ENCODE measurements at places on chromosomes 7 and 10.

- no peak for DNase-seq
Observed at GRCh38 chr10:121497513-121498470, 100.5 kb downstream of the FGFR2 start.

- no peak for DNase-seq
Observed at GRCh38 chr10:23918090-23918723, 290.7 kb upstream of the KIAA1217 start.

DNA sequence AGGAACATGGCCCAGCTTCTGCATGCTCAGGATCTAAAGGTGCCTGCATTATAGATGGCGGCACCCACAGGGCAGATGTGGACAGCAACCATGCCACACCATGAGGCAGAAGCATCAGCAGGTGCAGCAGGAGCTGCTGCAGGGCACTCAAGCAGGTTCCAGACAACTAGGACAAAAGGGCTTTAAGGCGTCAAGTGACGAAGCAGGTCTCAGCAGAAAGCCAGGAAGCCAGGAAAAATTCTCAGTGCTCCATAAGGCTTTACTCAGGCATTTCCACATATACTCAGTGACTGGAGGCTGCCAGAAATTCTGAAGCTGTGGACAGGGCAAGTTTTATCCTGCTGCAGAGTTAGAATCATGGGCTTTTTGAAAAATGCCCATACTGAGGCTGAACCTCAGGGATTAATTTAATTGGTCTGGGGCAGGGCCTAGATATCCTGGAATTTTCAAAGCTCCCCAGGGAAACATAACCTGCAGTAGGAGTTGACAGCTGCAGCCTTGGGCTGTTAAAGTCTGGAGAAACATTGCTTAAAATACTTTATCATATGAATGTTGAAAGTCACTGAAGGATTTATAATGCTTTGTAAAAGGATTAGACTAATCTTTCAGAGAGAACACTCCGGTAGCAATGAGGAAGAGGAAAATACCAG, 68.1 kb upstream of the RNF148 start:
- no peak for DNase-seq

GRCh38 chr10:69800109-69800508, 1.6 kb upstream of the COL13A1 start:
- DNase-seq: no peak

DNA sequence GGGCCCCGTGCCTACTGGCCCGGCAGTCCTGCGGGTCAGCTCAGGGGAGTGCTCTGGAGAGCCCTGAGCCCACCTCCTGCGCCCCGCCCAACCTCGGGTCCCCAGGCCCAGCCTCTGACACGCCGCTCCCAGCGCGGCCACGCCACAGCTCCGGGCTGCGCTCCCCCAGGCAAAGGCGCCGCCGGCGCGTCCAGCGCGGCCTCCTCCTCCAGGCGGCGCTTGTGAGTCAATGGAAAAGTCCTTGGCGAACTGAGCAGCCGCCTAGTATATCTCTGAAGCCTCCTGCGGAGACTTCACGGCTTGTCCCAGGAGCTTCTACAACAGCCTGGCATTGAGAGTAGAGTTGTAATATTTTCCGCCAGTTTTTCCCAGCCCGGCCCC, 29.5 kb upstream of the BMS1 start:
- DNase-seq: peak; percentile 68

GRCh38 chr10:103651783-103652476, 158.4 kb downstream of the NEURL1 start:
- DNase-seq: no peak

DNA sequence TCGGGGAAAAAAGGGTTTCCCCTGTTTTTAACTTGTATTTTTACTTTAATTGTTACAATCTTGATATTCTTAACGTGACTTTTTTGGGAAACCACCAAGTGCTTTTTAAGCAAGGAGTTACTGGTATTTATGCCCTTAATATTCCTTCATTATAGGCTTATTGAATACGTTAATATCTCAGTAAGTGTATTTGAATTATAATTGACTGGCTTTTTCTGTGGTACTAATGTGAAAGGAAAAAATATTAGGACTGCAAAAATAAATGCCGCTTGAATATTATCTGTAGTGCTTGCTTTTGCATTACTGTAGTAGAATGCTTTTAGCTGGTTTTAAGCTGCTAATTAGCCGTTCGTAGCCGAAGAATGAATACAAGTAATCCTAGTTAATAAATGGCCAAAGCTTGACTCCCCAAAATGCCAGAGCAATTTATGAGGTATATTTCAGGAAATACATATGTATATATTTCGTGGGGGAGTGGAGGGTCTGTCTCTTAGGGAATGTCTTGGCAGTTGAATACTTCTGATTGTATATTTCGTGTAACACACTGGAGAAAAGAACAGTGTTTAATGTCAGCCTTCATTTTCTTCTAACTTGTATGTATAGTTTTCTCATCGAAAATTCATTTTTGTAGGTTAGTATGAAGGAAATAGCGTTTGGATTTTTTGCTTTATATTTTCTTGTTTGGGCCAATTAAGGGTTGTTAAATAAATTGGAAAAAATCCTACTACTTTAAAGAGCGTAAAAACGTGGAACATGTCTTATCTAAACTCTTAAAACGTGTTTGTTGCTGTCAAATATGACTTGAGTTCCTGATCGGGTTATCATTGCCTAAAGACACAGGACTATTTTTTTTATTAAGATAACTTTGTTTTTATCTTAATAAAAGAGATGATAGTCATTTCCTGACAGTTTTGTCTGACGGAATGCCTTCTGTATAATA, 1.5 kb downstream of the PDCD4 start:
- DNase-seq: no peak

DNA sequence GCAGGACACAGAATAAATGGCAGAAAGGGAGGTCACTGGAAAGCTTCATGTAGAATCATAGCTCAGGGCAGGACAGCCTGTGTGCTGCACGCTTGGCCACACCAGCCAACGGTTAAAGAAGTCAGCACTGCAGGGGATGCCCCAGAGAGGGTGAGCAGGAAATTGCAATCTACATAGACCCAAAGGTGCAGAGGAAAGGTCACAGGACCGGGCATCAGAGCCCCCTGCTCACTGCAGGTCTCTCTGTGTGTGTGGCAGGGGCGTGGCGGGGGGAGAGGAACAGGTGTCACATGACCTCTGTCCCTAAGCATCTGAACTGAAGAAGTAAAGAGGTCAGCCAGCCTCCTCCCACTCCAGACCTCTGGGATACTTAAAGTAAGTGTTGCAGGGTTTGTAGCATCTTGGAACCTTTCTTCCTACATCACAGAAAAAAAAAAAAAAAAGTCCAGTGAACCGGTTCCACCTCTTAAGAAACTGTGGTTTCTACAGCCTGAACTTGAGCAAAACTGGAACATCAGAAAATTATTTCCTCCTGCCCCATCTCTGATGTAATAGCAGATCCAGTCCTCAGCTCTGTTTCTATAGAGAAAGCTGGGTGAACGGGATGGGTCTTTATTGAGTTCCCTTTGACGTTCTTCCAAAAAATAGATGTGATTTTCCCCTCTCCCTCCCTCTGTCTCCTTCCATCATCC, 64.3 kb downstream of the RGS10 start:
- DNase-seq: no peak

DNA sequence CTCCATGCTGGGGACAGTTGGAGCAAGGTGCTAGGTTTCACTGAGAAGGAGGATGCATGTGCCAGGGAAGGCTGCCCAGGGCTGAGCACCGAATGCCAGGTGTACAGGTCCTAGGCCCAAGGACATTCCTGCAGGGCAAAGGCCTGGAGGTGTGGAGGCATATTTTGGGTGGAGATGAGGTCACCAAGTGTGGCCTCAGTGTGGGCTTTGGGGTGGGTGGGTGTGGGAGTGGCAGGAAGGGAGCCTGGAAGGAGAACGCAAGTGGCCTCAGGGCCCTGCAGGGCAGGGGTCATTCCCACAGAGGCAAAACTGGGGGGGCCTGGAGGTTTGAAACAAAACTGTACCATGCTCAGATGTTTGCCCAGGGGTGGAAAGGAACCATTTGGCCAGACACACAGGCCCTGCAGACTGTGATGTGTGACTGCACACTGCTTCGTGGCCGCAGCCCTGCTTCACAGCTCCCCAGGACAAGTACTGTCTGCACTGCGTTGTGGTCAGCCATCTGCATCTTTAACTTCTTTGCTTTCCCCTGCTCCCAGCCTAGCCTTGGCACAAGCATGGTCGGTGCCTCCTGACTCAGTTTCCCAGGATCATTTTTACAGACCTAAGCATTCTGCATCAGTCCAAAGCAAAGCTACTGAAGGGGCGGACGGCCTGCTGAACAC, 5.1 kb downstream of the PLPP4 start:
- no peak for DNase-seq

DNA sequence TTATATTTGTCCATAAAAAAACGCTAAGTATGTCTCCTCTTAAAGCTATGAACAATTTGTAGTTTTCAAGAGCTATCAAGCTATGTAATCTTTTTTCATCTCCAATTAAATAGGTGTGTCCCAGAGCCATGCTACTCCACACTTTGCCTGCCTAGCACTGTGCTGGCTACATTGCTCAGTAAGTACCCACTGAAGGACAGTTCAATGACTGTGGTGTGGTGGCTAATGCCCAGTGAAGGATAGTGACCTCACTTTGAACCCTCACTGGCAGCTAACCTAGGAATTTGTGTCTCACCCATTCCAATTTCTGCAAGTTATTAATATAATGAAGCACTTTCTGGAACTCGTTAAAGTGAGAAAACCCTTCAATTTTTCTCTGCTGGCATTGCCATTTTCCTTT, 14.4 kb upstream of the TRUB1 start:
- DNase-seq: no peak

DNA sequence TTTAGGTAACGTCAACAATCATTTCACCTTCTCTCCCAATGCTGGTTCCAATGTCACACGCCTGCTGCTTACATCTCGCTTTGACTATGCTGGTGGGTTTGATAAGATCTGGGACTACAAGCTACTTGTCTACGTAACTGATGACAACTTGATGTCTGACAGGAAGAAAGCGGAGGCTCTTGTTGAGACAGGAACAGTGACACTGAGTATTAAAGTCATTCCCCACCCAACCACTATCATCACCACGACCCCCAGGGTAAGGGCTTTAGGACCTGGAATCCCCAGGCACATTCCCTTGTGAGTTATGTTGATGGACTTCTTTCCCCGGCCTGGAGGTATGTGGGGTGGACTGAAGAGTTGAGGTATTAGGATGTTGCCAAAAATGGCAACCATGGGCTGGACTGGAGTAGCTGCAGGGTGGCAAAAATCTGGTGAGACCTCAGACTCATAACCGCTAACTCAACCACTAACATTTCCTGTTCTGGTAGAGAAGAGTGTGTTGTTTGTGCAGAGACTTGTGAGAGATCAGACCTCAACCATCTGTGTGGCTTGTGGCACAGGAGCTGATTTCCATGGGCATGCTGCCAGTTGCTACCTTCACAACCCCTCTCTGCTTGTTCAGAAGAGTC, 59.2 kb downstream of the CDHR3 start:
- DNase-seq: peak; percentile 77

- DNase-seq: no peak
Observed at GRCh38 chr7:75977743-75978142, 16.7 kb downstream of the TMEM120A start.

- no peak for DNase-seq
Observed at GRCh38 chr7:83270407-83270806, 107.7 kb upstream of the PCLO start.

- no peak for DNase-seq
Observed at GRCh38 chr10:95281206-95281605, 9.6 kb downstream of the PDLIM1 start.

- no peak for DNase-seq
Observed at GRCh38 chr10:58241346-58241745, 26.3 kb downstream of the IPMK start.

GRCh38 chr7:150420987-150421674, 29.3 kb upstream of the GIMAP8 start:
- DNase-seq: peak; percentile 86

DNA sequence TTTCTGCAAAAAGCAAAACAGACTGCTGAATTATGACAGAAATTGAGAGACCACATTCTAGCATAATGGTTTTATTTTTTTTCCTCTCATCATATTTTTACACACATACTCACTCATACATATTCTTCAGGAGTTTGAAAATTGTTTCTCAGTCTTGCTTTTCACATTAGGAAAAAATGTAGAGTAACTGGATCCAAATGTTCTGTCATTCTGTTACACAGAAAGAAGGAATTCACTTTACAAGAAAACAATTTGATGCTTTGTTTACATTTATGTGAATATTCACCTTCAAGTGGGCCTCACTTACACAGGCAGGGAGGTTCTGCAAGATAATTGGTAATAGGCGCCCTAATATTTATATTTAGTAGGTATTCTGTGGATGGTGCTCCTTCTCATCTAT, 82.0 kb downstream of the ARL4A start:
- no peak for DNase-seq

- no peak for DNase-seq
Observed at GRCh38 chr7:102872460-102872859, 40.3 kb upstream of the LRRC17 start.

DNA sequence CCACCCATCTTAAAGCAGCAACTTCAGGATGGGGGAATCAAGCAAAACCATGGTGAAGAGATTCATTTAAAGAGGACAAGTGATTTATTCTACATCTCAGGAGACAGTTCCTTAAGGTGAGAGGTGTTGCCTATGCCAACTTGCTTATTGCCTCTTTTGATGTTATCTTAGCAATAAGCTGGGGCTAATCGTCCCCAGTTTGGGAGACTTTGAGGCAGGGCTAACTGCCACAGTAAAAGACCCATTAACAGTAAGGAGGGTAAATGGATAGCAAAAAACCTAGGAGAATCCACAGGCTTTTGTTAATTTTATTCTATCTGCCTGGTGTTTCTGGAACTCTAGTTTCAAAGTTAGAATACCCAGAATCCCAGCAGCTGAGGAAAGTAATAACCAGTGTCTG, 22.1 kb upstream of the HERPUD2 start:
- no peak for DNase-seq

DNA sequence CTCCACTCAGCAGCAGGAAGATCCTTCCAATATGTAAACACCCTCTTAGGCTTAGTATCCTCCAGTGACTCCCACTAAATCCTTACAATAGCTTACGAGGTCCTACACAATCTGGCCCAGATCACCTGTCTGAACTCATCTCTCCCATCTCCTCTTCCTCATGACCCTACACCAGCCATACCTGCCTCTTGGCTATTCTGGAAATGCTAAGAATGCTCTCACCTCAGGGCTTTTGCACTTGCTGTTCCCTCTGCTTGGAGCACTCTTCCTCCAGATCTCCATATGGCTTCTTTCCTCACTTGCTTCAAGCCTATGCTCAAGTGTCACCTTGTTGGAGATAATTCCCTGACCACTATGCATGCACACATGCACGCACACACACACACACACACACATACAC, 50.8 kb upstream of the FRMD4A start:
- no peak for DNase-seq

GRCh38 chr10:58700591-58700990, 187.9 kb downstream of the BICC1 start:
- no peak for DNase-seq

GRCh38 chr7:28136885-28137284, 43.7 kb downstream of the JAZF1 start:
- DNase-seq: no peak

GRCh38 chr7:78770422-78771410, 682.8 kb downstream of the MAGI2 start:
- DNase-seq: no peak

GRCh38 chr10:70135046-70135445, 2.4 kb upstream of the AIFM2 start:
- no peak for DNase-seq

- no peak for DNase-seq
Observed at GRCh38 chr10:96995851-96996250, 163.8 kb downstream of the LCOR start.

- no peak for DNase-seq
Observed at GRCh38 chr10:34978080-34978479, 112.1 kb downstream of the CUL2 start.
